ENCODE measurements at places on chromosomes 13 and 19. TPM values are rescaled to one million over a fixed set of nuclear protein-coding genes. Genes with fewer than 3 reads are reported as not detected.

PLPP2 gene
- polyA plus RNA-seq: 3.1 TPM

GRCh38 chr13:109669956-109670355 lies 116.4 kb downstream of the IRS2 start:
- DNase-seq: no peak

- no peak for DNase-seq
Observed at GRCh38 chr19:21698215-21698614, 69.2 kb downstream of the ZNF100 start.

DNA sequence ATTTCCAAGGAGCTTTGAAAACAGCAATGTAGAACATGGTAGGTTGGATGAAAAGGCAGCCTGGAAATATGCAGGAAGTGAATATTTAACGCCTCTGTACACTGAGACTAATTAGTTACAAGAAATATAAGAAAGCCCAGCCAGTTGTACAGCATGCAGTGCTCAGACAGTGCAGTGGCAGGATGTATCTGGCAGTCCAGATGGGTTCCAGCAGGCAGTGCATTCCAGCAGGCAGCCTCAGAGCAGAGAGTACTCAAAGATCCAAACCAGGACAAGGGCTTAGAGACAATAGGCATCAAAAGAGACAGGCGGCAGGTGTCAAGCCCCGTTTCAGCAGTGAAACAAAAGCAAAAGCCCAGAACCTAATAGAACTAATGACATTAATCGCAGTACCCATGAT lies 2776.3 kb downstream of the PCDH9 start:
- no peak for DNase-seq

DNA sequence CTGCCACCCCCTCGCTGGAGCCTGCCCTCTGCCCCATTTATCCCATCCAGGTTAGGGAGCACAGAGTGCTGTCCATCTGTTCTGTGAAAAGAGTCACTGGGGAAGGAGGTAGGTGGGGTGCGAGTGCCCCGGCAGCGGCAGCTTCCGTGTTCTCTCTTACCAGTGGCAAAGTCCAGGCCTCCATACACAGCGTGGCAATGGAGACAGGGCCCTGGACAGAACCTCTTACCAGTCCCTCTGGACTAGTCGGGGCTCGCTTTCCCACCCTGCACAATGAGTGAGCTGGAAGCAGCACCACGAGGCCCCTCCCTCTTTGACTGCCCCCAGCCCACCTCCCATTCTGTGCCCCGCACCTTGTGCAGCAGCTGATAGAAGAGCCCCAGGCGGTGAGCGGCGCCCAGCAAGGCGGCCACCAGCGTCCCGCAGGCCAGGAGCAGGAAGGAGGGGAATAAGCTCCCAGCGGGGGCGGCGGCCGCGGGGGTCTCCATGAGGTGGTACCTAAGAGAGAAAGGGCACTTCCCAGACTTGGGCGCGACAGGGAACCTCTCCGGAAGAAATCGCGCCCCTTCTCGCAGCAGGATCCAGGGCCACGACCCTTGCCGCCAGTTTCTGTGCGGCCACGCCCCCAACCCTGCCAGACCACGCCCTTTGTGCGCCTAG lies 17.5 kb downstream of the SYDE1 start:
- DNase-seq: no peak

DNA sequence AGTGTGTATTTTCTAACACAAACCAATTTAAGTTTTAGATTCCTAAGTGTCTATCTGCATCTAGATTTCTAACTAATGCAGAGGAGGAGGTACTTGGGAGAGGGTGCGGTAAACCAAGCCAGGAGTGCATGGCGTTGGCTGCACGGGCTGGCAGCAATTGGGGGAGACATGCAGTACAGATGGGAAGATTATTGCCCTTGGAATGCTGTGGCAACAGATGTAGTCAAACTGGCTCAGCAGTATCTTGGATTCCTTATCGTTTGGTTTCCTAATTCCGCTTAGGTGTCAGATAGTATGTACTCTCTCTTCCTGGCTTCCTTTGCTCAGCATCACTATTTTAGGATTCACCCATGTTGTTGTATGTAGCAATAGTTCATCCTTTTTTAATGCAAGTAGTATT lies 29.4 kb upstream of the STK24 start:
- no peak for DNase-seq
